GM13977 (cell line): ENCODE measurements at places on chromosomes 4 and X.

GRCh38 chr4:105280338-105281123, 133.9 kb downstream of the TET2 start:
- DNase-seq, result no peak

DNA sequence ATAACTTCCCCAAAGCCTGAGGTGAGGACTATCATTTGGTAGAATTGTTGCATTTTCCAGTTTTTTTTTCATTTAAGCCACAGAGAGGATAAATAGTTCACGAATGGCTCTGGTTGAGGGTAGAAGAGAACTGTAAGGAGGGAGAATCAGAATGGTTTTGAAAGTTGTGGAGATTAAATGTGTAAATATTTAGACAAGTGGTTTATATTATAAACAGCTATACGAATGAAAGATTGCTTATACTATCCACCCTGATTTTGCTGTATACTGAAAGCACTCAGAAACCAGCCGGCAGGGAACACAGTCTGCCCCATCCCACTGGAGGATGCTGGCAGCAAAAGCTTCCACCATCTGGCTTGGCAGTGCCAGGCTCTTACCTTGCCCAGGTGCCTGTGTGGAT, 341.1 kb downstream of the RAPGEF2 start:
- DNase-seq, result no peak

DNA sequence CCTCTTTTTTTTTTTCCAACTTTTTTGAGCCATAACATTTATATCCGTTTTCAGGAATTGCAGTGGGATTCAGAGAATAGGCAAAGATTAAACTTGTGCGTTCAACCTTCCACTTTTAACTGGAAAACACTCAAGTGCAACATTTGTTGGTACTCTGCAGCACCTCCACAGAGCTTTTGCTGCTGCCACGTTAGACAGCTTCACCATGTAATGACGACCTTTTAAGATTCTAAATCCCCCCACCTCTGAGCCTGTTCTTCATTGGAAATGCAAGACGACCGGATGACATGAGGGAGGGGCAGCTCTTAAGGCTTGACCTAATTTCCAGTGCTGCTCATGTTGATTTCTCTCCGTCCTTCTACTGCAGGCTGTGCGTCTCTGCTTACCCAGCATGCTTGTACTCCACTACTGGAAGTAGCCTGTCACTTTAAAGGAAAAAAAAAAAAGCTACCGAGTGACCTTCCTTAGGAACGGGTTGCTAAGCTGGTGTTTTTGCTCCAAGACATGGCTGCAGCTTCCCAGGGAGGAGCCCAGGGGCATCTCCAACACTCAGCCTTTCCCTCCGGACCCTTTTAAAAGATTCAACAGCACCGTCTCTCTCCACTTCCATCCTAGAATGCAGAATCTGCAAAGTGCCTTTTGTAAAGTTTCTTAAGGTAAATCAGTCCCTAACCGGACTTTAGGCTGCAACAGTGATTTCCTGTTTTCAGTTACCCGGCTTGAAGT, at the start of gene CC2D2A:
CC2D2A (plus strand) TSS at position 481 of the 726 bp plus-strand sequence. CDS start 6,051 bp downstream, outside the sequence.
- no peak for DNase-seq

DNA sequence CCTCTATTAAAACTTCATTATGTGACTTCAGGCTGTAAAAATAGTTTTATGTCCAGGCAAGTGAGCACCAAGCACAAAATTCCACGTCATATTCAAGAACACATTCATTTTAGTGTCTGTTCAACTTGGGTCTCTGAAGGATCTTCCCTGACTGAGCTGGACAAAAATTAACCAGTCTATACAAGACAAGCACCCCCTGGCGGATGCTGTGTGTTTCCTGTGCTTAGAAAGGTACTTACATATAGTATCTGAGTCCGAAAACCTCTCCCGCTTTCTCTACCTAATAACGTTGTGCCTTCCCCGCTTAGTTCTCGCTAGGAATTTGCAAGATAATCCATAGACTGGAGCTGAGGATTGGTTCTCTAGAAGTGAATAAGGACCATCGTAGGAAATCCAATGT, 2214.5 kb upstream of the TENM3 start:
- DNase-seq, result no peak

DNA sequence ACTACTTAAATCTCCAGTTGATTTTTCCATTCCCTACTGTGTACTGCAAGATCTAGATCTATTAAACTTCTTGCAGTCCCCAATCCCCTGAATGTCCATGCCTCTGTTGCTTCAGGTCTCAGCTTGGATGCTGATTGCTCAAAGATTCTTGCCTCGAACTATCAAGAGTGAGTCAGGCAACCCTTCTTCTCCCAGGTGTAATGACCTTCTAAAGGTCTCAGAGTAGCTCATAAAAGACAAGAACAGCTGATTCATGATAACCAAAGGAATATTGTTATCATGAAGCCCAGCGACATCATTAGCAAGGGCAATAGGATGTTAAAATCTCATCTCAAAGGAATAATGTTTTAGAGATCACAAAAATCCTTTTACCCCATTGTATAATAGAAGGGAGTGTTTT, 6.8 kb upstream of the FABP2 start:
- no peak for DNase-seq

GRCh38 chr4:180380733-180381132, 1862.5 kb upstream of the TENM3 start:
- DNase-seq, result no peak

DNA sequence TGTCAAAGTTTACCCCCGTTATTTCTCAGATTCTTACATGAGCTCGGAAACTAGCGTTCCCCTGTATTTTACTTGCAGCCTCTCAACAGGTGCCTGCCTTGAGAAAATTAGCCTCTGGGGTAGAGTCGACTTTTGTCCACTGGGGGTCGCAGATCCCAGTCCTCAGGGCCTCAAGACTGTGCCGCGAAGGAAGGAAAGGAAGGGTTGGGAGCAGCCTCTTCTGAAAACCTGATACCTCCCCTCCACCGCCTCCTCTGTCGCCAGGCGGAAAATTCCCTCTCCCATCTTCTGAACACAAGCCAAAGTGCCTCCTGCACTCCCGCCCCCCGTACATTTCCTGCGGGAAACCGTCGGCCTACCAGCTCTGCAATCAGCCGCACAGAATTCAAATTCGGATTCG, 44.4 kb upstream of the TMSB15B start:
- peak; percentile 66 for DNase-seq

DNA sequence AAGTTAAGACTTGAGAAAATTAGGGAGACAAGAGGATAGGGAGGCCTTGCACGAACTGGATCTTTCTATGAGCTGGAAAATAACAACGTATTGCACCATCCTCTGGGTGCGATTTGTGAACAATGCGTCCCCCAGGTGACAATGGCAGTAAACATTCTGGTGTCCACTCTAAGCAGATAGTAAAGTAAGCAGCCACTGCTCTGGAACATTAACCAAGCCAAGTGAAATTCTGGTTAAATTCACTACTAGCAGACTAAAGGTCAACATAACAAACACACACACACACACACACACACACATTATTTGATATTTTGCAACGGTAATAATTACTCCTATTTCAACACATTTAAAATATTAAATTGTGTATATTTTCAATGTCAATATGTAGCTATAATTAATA, 242.2 kb upstream of the DCAF8L1 start:
- no peak for DNase-seq
